ENCODE measurements at places on chromosomes 11 and 22.

- DNase-seq, result no peak
Observed at GRCh38 chr22:23750714-23751440, at the start of gene ZNF70. Gene ZNF70, minus strand, starts transcription at chr22:23751112. Its CDS starts 5,972 bp downstream, at chr22:23745140.

DNA sequence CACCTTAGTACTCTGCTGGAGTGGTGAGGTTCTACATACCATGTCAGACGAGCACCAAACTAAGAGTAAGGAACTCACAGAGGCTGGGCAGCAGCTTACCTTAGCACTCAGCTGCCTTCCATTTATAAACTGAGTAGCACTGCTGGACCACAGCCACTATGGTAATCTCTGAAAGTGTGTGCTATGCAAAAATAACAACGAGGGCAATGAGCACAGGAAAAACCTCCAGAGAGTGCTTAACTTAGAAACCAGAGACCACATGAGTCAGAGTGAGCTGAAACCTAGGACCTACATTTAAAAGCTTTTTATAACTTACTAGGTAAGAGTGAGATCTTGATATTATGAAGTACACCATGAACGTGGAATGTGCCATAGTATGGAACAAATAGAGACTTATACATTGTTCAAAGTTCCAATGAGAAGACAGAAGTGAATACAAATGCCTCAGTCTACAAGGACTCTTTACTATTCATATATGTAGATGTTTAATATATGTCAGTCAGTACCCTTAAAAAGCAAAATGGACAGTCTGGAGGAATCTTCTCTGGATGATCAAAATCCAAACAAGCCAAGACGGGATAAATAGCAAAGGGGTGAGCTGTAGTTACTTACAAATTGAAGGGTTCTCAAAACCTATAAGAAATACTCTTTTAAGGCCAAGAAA, 17.2 kb upstream of the CD59 start:
- DNase-seq, result no peak

GRCh38 chr22:43777286-43777685, 34.8 kb downstream of the EFCAB6 start:
- no peak for DNase-seq

GRCh38 chr11:64227405-64227956, 1.4 kb downstream of the NUDT22 start:
- DNase-seq, result no peak

- no peak for DNase-seq
Observed at GRCh38 chr11:87491381-87491780, 453.6 kb downstream of the TMEM135 start.

DNA sequence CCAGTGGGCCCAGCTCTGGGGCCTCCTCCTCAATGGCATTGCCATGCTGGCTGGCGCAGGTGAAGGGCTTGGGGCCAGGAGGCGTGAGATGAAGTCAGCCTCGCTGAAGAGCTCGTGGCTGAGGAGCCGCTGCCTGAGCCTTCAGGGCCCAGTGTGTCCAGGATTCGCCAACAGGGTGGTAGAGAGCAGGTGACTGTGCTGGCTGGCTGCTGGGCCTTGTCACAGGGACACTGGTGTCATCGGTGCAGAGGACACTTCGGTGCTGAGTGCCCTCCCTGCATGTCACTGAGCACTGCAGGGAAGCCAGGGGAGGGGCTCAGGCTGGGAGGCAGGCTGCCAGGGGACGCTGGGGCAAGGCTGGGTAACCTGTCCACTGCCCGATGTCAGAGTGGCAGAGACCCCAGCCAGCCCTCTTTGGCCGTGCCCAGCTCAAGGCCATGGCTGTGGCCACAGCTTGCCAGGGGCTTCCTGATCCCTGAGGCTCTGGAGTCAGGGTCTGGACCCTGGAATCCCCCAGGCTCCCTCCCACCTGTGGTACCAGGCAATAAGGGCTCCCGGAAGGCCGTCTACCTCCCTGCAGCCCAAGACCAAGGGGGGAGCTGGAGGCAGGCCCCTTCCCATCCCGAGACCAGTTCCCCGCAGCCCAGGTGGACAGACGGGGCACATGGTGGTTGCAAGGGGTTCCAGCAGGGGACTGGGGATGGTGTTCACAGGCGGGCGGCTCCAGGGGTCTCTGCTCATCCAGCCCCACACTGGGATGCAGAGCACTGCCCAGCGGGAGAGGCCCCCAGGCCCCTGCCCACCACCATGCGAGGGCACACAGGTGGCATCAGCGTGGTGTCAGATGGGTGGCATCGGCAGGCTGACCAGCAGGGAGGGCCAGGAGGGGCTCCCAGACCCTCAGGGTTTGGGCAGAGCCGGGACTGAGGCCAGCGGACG, 63.9 kb downstream of the ARFGAP3 start:
- DNase-seq, result no peak

DNA sequence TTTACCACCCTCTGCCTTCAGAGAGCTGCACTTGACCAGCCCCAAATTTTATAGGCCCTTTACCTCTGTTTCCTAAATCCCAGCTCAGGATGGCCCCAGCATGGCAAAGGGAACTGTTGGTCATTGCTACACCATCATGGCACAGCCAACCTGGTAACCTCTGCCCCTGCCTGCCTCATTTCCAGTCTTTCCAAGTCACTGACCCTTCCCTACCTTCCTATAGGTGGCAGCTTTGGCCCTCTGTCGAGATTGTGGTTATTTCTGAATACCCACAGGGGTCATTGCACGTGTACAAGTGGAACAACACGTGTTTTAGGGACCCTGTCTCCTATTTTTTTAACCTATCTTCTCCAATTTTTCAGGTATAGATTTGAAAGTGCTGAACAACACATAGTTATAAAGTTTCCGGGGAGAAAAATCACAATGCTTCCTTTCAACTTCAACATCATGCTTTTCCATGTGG, 2.8 kb downstream of the GALNT18 start:
- DNase-seq, result no peak

GRCh38 chr11:20909995-20910726, 240.8 kb downstream of the NELL1 start:
- DNase-seq, result no peak

DNA sequence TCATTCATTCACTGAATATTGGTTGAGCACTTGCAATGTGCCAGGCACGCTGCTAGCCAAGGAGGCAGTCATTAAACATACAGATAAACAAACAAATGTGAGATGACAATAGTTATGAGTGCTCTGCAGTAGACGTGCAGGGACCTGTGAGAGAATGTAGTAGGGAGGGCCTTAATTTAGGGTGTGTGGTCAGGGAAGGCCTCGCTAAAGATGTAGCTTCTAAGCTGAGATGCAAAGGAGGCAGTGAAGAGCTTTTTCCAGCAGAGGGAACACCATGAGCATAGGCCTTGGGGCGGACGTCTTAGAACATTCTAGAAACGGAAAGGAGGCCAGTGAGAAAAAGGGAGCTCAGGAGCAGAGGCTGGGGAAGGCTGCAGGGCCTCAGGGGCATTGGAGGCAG, 789 bp upstream of the NCF4 start:
- DNase-seq, result no peak

DNA sequence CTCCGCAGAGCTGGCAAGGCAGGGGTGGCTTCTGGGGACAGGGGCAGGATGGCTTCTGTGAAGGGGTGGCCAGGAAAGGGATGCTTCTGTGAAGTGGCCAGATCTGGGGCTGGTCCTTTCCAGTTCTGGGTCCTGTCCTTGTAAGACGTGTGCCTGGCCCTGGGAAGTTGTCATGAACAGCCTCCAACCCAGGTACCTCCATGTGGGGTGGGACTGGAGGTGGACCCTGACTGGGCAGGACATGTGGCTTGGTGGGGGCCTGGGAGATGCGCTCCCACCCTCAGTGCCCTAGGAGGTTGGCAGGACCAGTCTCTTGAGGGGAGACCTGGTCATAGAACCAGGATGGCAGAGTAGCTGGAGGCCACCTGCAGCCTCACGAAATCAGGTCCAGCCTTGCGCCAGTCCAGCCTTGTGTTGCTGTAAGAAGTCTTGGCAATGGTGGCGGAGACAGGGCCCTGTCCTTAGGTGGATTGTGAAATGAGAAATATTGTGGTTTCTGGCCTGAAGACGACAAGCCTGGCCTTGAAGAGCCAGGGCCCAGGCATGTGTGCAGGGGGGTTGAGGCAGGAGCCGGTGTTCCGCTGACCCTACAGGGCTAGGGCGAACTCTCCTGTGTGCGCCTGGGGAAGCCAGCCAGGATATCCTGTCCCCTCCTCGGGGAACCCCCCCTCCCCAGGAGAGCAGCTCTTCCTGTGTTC, 2.6 kb downstream of the KCNQ1 start:
- no peak for DNase-seq

GRCh38 chr11:34558673-34559072, 45.1 kb upstream of the ELF5 start:
- DNase-seq, result no peak

GRCh38 chr11:64384981-64385944, 26.3 kb downstream of the RPS6KA4 start:
- DNase-seq, result peak; percentile 92

DNA sequence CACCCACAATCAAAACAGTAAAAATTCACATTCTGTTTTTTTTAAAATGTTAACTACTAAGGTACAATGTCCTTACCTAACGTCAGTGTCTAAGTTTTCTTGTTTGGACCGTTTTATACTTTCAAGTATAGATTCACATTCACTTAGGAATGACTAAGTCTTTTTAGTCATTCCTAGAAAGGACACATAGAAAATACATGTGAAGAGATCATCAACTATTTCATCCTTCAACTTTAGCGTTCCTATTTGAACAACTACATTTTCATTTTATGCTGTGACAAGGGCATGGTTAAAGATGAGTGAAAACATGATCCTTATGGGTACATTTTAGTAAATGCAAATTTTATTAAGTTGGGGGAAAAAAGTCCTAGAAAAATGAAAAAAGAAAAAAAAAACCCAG, 62.8 kb downstream of the DDX10 start:
- no peak for DNase-seq

DNA sequence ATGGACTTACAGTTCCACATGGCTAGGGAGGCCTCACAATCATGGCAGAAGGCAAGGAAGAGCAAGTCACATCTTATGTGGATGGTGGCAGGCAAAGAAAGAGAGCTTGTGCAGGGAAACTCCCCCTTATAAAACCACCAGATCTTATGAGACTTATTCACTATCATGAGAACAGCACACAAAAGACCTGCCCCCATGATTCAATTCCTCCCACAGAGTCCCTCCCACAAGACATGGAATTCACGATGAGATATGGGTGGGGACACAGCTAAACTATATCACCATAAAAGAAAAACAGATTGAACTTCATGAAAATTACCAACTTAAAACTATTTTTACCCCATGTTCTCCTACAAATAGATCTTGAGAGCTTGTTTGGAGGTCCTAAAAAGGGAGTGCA, 19.6 kb downstream of the ENTHD1 start:
- DNase-seq, result no peak

All from cerebellar nuclear complex (tissue), 1 donor.